ENCODE measurements at places on chromosomes 12 and 14. TPM values are rescaled to one million over a fixed set of nuclear protein-coding genes. Genes with fewer than 3 reads are reported as not detected.

CCDC177 gene
- not detected for total RNA-seq

DCTN2 gene
- 81.0 TPM for total RNA-seq

GRCh38 chr12:104991565-104992128, 5.5 kb downstream of the NOPCHAP1 start:
- H3K36me3 ChIP-seq, result peaks cover 73% of the 10 kb centered on the region

C14orf93 gene
- total RNA-seq, result 7.5 TPM

CPNE6 gene
- total RNA-seq, result not detected

KRT72 gene
- total RNA-seq, result not detected

DNA sequence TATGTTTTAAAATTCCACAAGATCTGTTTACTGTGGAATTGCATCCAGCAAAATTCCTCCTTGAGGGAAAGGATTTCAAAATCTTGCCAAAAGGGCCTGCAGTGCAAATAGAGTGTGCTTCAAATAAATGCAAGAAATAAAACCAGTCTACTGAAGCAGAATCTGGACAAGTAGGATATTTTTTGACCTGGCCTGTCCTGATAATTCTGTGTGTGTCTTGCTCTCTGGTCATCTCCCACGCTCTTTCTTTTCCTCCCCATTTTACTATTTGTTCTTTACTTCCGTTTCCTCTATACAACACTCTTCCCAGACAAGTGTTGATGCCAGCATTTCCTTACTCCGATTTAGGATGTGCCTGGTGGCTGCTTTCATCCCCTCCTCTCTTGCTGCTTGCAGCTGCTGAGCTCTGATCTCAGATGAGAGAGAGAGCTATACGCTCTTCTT, 115.9 kb downstream of the GPR135 start:
- H3K4me3 ChIP-seq, result no peak overlapping the region
- no peaks in the 10 kb centered on the region for H3K27me3 ChIP-seq
- DNase-seq, result no peak
- no peaks in the 10 kb centered on the region for H3K4me1 ChIP-seq

Data from activated CD4-positive, alpha-beta memory T cell treated with anti-CD3 and anti-CD28 coated beads for 36 hours (primary cell).